NCI-H2171 treated with DMSO at 0.1 percent for 48 hours (cell line): ENCODE measurements at places on chromosomes 11 and 22.

DNA sequence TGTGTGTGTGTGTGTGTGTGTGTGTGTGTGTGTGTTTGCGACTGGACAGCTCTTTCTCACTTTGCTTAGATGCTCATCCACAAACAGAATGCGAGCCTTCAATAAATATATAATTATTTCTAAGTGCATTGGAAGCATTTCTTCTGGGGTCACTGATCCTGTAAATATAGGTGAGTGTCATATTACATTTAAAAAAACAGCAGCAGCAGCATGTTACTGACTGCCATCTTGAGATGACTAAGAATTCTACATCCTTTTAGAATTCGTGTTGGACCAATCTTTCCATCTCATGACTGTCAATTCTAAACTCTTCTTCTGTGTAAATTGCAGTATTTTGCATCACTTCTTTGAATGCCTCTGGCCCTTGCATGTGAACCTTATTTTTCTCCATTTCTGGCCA is 238.0 kb upstream of the DDI1 start:
- peak; percentile 29 for DNase-seq

DNA sequence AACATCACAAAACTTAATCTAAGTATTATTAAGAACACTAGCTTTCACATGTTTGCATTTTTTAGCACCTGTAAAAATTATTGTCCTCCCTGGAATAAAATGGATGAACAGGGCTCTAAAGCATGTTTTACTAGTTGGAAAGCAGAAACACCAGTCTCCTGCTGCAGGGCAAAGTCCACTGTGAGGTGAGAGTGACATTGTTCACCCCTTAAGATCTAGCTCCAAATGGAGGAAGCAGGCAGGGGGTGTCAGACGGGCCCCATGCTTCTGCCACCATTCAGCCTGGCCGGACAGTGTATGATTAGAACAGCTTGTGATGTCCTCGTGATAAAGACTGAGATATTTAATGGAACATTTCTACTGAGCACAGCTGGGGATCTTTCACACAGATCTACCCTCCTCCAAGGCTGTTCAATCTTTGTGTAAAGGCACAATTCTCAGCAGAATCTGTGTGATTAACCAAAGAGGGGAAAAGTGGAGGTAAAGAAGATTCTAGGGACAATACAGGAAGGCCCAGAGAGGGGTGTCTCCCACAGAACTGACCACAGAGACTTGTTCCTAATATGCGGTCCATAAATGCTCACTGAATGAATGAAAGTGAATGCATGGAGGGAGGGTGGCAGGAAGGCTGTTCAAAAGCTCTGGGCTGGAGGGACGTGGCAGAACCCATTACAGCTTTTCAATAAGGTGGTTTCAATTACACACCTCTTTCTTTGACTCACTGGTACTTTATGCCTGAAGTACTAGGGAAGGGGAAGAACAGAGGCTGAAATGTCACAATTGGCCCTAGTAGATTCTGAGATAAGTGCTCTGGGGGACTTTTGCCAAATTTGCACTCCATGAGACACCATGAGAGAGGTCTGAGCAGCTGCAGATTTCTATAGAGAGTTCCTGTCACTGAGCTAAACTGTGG is 239.1 kb upstream of the ARHGAP20 start:
- peak; percentile 46 for DNase-seq

GRCh38 chr22:39820256-39820655 is 73.3 kb downstream of the ENTHD1 start:
- DNase-seq: no peak

DNA sequence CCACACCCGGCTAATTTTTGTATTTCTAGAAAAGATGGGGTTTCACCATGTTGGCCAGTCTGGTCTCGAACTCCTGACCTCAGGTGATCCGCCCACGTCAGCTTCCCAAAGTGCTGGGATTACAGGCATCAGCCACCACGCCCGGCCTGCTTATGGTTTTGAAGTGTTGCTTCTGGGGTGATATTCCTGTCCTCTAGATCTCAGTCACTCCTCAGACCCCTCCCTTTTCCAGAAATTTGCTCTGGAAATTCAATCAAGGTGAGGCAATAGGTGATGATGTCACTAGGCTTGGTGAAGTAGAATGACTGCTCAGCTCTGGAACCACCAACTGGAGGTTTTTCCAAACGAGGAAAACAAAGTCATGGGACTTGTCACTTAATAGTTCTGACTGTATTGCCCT is 36.6 kb upstream of the CREB3L1 start:
- DNase-seq: no peak

DNA sequence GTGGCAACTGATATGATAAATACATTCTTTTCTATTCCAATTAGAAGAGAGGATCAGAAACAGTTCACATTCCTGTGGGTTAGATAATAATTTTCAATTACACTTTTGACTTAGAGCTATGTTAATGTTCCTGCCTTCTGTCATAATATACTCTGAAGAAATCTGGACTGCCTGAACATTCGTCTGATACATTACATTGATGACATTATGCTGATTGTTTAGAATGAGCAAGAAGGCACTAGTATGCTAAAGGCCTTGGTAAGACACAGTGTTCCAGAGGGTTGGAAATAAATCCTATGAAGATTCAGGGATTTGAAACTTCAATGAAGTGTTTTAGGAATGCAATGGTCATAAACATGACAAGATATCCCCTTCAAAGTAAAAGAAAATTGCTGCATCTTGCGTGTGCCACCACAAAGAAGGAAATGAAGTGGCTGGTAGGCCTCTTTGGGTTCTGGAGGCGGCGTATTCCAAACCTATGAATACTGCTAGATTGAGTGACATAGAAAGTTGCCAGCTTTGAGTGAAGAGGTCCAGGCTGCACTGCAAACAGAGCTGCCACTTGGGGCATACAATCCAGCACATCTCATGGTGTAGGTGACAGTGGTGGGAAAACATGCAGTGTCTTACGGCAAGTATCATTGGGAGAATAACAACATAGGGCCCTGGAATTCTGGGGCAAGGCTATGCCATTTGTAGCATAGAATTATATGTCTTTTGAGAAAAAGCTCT is 21.2 kb upstream of the PDE3B start:
- DNase-seq: no peak

- DNase-seq: no peak
Observed at GRCh38 chr11:62182147-62182891, 7.7 kb upstream of the SCGB1D1 start.

GRCh38 chr11:126808836-126809235 is 191.7 kb downstream of the KIRREL3 start:
- no peak for DNase-seq

DNA sequence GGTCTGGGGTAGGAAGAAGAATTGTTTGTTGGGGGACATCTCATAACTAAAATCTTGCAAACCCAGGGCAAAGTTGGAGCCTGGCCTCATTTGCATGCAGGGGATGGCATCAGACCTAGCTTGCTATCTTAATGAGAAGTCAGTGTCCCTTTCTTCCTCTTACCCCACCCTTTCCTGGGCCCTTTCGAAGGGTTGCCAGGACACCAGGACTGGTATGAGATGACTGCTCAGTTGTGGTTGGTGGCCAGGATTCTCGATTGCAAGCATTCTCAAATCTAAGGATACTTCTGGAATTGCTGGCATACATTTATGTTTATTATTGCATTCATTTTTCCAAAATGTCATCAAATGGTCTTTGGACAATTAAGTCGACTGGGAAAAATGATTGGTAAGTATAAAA is 131.0 kb downstream of the SLC1A2 start:
- no peak for DNase-seq

DNA sequence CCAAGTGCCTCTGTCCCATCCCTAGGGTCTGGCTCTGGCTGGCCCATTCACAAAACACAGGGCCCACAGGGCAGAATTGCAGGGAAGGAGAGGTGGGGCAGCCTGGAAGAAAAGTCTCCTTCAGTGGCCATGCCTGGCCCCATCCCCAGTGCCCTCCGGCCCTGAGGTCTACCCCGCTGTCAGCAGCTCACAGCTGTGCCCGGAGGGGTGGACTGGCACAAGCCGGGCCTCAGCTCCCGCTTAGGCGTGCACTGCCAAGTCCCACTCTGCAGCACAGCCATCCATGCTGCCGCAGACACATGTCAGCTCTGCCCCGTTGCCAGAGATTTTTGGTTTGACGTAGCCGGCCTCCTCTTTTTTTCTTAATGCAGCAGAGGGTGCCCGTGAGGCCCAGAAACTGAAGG is 3.9 kb upstream of the SCN2B start:
- peak; percentile 15 for DNase-seq

GRCh38 chr11:2554338-2555207 is 109.8 kb downstream of the KCNQ1 start:
- DNase-seq: no peak

DNA sequence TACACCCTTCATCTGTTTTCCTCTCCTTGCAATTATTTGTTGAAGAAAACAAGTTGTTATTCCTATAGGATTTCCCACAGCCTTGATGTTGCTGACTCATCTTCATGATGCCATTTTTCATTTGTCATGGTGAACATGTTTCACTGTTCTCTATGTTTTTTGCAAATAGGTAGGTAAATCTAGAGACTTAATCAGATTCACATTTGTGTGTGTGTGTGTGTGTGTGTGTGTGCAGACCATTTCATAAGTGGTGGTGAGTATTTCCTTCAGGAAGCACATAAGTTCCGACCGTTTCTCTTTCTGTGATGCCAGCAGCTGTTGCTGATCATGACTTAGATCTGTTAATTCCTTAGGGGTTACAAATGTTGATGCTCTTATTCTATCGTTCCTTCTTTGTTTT is 80.3 kb upstream of the IZUMO1R start:
- peak; percentile 44 for DNase-seq

DNA sequence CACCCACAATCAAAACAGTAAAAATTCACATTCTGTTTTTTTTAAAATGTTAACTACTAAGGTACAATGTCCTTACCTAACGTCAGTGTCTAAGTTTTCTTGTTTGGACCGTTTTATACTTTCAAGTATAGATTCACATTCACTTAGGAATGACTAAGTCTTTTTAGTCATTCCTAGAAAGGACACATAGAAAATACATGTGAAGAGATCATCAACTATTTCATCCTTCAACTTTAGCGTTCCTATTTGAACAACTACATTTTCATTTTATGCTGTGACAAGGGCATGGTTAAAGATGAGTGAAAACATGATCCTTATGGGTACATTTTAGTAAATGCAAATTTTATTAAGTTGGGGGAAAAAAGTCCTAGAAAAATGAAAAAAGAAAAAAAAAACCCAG is 62.8 kb downstream of the DDX10 start:
- DNase-seq: no peak

DNA sequence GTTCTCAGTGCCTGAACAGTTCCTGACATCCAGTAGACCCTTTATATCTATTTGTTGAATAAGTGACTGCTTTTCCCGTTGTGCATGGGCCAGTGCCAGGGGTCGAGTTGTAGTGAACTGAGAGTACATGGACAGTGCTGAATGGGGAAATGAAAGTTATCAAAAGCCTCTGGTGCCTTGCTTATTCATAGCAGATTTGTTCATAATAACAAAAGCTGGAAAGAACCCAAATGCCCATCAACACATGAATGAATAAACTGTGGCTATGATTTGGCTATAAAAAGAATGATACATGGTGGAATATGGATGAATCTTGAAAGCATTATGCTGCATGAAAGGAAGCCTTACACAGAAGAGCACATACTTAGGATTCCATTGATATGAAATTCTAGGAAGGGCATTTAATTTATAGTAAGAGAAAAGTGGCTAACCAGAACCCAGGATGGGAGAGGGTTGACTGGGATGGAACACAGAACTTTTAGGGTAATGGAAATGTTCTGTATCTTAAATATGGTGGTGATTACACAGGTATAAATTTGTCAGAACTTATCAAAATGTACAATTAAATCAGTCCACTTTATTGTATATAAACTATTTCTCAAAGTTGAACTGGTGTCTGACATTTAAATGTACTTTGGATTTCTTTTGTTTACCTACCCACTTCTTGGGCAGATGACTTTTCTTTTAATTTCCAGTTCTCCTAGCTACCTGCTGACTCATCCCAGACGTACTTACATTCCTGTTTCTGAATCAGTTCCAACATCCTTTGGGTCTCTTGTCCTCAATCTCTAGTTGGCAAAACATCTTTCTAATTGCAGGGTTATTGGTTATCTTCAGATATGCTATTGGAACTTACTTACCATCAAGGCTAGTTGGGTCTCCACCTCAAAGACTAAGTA is 42.8 kb downstream of the PACS1 start:
- no peak for DNase-seq

DNA sequence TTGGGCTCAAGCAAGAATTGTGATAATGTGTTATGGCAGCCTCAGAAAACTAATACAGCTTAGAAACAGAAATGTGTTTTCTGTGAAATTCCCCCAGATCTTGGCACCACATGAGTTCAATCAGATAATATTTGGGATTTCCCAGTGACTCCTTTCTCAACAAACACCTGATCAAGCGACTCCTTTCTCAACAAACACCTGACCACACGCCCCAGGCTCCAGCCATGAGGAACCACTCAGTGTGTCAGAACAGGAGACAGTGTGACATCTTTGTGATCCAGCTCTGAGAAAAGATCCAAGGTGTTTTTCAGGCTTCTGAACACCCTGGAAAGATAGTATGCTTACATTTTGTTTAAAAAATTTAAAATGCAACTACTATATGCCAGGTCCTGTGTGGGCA is 1.9 kb upstream of the UVRAG start:
- DNase-seq: no peak

GRCh38 chr22:24291515-24292201 is 21.0 kb downstream of the SPECC1L start:
- no peak for DNase-seq

DNA sequence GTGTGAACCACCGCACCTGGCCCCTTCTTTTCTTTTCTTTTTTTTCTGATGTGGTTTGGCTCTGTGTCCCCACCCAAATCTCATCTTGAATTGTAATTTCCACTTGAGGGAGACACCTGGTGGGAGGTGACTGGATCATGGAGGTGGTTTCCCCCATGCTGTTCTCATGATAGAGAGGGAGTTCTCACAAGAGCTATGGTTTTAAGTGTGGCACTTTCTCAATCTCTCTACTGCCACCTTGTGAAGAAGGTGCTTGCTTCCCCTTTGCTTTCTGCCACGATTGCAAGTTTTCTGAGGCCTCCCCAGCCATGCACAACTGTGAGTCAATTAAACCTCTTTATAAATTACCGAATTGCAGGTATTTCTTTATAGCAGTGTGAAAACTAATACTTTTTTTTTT is 4.9 kb upstream of the TCN2 start:
- DNase-seq: peak; percentile 42

- no peak for DNase-seq
Observed at GRCh38 chr11:15499674-15500073, 385.0 kb downstream of the INSC start.

DNA sequence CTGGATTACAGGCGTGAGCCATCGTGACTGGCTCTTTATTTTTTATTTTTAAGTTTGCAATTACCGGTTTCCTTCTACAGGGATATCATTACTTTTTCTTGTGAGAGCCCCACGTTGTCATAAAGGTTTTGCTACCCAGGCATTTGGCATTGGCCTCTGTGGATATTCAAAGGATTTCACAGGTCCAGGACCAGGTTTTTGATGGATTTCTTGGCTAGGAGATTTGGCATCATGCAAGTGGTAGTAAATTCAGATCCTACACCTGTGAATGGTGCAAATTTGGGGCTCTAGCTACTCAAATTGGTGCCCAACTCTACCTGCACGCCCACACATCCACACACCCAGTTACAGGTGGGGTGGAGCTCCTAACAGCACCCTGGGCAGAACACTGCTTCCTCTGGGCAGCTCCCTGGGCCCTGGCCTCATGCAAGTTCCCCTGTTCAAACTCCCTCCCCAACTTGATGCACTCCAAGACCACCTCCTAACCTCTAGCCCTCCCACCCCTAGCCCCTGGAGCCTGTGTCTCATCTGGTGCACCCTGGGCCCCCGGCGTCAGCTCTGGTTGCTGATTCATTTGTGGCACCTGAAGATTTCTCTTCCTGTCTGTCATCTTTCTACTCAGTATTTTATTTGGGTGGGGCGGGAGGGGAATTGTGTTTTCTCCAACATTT is 9.3 kb upstream of the MRGPRD start:
- DNase-seq: no peak
